ENCODE measurements at places on chromosomes 11 and 22.
A peak's percentile ranks its signal among the peaks of the same experiment; 100 is the strongest.

- peaks cover 25% of the 10 kb centered on the region for H3K4me1 ChIP-seq
- H3K4me3 ChIP-seq = no peak overlapping the region
- no peaks in the 10 kb centered on the region for H3K36me3 ChIP-seq
- peak overlapping the region; percentile 10 for H3K27ac ChIP-seq
- DNase-seq = peak; percentile 48
Measured at GRCh38 chr11:26806219-26806618, 84.4 kb upstream of the SLC5A12 start.

DNA sequence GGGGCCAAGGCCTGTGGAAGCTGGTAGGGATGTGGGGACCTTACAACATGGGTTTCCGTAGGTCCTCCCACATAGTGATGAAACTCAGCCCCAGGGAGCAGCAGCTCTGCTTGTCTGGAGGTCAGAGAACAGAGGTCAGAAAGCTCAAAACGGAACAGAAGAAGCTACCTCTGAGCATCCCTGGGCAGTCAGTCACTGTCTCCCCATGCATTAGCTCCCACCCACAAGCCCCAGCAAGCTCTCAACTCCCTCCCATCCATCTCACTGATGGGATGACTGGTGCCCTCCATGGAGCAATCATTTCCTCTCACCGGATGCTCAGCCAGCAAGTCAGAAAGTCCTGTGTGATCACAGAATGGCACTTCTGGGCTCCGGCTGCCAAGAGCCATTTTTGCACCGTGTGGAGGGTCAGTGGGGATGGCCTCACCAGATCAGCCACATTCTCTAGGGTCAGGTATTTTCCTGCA lies 1.9 kb downstream of the TPP1 start:
- no peak overlapping the region for H3K27ac ChIP-seq
- no peaks in the 10 kb centered on the region for H3K27me3 ChIP-seq
- no peaks in the 10 kb centered on the region for H3K4me1 ChIP-seq
- no peak for DNase-seq
- peaks cover 15% of the 10 kb centered on the region for H3K36me3 ChIP-seq
- H3K4me3 ChIP-seq = no peak overlapping the region

- H3K4me1 ChIP-seq = no peaks in the 10 kb centered on the region
- H3K4me3 ChIP-seq = no peak overlapping the region
- H3K27ac ChIP-seq = no peak overlapping the region
- peaks cover 3% of the 10 kb centered on the region for H3K27me3 ChIP-seq
Measured at GRCh38 chr11:70944636-70945035, 307.7 kb downstream of the SHANK2 start.

- H3K4me1 ChIP-seq = peaks cover 5% of the 10 kb centered on the region
- H3K36me3 ChIP-seq = peaks cover 42% of the 10 kb centered on the region
- peaks cover 2% of the 10 kb centered on the region for H3K27me3 ChIP-seq
- H3K4me3 ChIP-seq = no peak overlapping the region
Measured at GRCh38 chr22:38740116-38740723, 15.6 kb downstream of the SUN2 start.

GRCh38 chr11:57598831-57599155 lies 1.3 kb downstream of the SERPING1 start:
- H3K4me1 ChIP-seq = peaks cover 12% of the 10 kb centered on the region
- no peak overlapping the region for H3K27ac ChIP-seq
- H3K4me3 ChIP-seq = no peak overlapping the region

DNA sequence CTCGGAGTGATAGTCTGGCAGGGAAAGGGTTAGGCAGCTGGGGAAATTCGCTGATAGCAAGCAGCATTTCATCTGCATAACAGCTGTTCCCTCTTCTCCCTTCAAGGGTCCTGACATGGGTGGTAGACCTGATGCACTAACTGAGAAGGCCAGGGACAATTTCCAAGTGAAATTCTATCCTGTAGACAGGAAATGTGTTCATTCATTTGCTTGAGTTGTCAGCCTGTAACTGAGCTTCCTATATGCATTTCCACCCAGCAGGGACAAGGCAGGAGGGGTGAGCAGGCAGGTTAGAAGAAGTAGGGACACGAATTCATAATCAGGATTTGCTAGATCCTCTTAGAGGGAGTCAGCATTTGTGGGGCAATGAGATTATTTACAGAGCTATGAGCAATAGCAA lies 154.3 kb upstream of the NCAM1 start:
- H3K4me3 ChIP-seq = no peak overlapping the region
- no peaks in the 10 kb centered on the region for H3K27me3 ChIP-seq
- no peak for DNase-seq
- H3K36me3 ChIP-seq = no peaks in the 10 kb centered on the region
- no peaks in the 10 kb centered on the region for H3K4me1 ChIP-seq
- H3K27ac ChIP-seq = no peak overlapping the region

- H3K4me1 ChIP-seq = no peaks in the 10 kb centered on the region
- H3K36me3 ChIP-seq = no peaks in the 10 kb centered on the region
- H3K27me3 ChIP-seq = no peaks in the 10 kb centered on the region
Measured at GRCh38 chr11:116281173-116282160, 491.3 kb downstream of the BUD13 start.

DNA sequence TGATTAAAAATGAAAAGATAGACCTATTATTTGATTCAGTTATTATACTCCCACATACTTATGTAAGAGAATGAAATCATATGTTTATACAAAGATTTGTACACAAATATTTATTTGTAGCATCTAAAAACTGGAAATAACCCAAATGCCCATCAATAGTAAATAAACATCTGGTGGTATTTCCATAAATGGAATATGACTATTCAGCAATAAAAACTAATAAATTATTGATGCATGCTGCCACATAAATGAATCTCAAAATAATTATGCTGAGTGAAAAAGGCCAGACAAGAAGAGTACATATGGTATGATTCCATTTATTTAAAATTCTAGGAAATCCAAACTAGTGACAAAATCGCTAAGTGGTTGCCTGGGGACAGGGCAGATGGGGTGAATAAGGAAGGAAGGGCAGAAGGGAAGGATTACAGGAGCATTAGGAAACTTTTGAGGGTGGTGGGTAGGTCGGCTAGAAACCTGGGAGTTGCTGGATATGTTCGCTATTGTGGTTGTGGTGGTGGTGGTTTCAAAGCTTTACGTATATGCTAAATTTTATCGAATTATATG lies 41.5 kb downstream of the JAM3 start:
- no peak overlapping the region for H3K27ac ChIP-seq
- H3K36me3 ChIP-seq = peaks cover 10% of the 10 kb centered on the region
- H3K27me3 ChIP-seq = no peaks in the 10 kb centered on the region
- no peak overlapping the region for H3K4me3 ChIP-seq

GRCh38 chr11:63375434-63375833 lies 5.8 kb downstream of the SLC22A9 start:
- peaks cover 2% of the 10 kb centered on the region for H3K27me3 ChIP-seq
- H3K36me3 ChIP-seq = no peaks in the 10 kb centered on the region
- H3K4me3 ChIP-seq = no peak overlapping the region
- no peaks in the 10 kb centered on the region for H3K4me1 ChIP-seq

DNA sequence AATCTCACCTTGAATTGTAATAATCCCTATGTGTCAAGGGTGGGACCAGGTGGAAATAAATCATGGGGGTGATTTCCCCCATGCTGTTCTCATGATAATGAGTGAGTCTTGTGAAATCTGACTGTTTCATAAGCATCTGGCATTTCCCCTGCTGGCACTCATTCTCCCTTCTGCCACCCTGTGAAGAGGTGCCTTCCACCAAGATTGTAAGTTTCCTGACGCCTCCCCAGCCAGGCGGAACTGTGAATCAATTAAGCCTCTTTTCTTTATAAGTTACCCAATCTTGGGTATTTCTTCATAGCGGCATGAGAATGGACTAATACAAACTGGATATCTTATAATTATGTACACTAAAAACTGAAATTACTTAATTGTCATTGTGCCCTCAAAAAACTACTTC lies 189.2 kb upstream of the API5 start:
- H3K4me1 ChIP-seq = no peaks in the 10 kb centered on the region
- no peak overlapping the region for H3K27ac ChIP-seq
- no peaks in the 10 kb centered on the region for H3K27me3 ChIP-seq
- DNase-seq = no peak
- no peak overlapping the region for H3K4me3 ChIP-seq

- no peak overlapping the region for H3K27ac ChIP-seq
- H3K4me3 ChIP-seq = no peak overlapping the region
- peaks cover 28% of the 10 kb centered on the region for H3K27me3 ChIP-seq
- H3K36me3 ChIP-seq = no peaks in the 10 kb centered on the region
- DNase-seq = no peak
- H3K4me1 ChIP-seq = no peaks in the 10 kb centered on the region
Measured at GRCh38 chr22:18978506-18978905, 42.4 kb upstream of the PRODH start.

GRCh38 chr11:22711880-22712279 lies 45.5 kb downstream of the GAS2 start:
- no peaks in the 10 kb centered on the region for H3K4me1 ChIP-seq
- no peaks in the 10 kb centered on the region for H3K27me3 ChIP-seq
- H3K27ac ChIP-seq = no peak overlapping the region
- H3K4me3 ChIP-seq = no peak overlapping the region
- H3K36me3 ChIP-seq = no peaks in the 10 kb centered on the region

Measured in HFFc6 (cell line).